ENCODE measurements at places on chromosomes 12 and 14.

DNA sequence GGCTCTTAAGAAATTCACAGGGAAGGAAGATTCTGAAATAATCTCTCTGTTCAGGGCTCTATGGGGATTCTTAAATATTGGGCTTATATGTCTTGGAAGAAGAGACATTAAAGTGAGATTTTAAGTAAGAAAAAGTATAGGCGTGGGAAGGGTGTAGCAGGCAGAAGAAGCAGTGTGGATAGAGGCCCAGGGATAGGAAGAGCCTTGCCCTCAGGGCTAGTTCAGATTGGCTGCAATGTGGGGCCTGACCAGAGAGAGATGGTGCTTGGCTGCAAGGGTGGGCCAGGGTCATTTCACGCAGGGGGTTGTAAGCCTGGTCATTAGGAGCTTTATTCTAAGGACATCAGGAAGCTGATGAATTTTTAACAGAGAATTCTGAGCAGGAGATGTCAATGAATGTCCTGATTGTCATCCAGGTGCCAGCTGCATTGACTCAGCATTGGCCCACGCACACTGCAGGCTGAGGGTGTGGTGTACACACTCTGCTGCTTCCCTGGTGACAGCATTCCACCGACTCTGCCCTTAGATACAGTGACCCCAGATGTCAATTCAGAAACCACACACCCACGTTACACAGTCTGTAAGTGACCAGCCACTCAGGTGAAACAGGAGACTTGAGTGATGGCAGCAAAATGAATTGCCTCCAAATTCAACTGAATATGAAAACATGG lies 582.5 kb downstream of the NRXN3 start:
- no peak for DNase-seq

- DNase-seq: no peak
Observed at GRCh38 chr14:25019892-25020291, 30.1 kb downstream of the STXBP6 start.

- no peak for DNase-seq
Observed at GRCh38 chr12:132560614-132561426, 49.6 kb downstream of the LRCOL1 start.

DNA sequence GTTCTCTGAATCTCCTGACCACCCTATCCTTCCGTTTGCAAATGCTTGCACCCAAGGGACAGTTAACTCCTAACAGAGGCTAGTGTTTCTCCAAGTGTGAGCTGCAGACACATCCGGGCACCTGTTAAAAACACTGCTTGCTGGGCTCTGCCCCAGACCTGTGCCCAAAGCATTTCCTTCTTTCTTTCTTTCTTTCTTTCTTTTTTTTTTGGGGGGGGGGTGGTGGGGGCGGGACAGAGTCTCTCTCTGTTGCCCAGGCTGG lies 42.5 kb downstream of the SPRING1 start:
- DNase-seq: no peak

DNA sequence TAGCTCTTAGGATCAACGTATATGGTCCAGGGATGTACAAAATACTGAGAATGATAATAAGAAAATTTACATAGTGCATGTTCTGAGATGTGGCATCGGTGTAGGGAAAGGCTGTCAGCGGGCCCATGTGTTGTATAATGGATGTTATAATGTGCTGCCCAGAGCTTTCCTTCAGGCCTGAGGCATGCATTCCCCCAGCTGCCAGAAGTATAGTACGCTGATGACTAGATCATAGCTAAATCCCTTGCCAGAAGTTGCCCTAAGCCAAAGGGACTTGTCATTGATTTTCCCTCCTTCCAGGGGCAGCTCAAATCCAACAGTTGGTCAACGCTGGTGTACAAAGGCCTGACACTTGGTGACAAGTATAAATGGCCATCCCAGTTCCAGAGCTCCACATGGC lies 6.5 kb upstream of the OR11G2 start:
- DNase-seq: no peak

- DNase-seq: no peak
Observed at GRCh38 chr14:59406454-59407245, 58.5 kb downstream of the GPR135 start.

DNA sequence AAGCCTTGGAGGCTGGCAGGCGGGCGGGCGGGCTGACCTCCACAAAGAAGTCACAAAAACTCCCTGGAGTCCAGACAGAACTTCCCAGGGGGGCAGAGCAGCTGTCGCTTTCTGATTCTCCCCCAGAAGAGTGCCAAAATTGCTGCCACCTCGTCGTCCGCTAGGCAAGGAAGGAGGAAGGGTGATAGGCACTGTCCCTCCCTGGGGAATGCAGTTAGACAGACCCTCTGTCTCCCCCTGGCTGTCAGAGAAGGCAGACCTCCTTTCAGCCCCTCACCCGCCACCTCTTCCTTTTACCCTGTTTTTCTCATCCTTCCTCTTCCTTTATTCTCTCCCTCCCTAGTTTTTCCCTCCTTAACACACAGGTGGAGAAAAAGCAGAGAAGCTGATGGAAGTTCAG lies 18.7 kb downstream of the GRIN2B start:
- DNase-seq: no peak

DNA sequence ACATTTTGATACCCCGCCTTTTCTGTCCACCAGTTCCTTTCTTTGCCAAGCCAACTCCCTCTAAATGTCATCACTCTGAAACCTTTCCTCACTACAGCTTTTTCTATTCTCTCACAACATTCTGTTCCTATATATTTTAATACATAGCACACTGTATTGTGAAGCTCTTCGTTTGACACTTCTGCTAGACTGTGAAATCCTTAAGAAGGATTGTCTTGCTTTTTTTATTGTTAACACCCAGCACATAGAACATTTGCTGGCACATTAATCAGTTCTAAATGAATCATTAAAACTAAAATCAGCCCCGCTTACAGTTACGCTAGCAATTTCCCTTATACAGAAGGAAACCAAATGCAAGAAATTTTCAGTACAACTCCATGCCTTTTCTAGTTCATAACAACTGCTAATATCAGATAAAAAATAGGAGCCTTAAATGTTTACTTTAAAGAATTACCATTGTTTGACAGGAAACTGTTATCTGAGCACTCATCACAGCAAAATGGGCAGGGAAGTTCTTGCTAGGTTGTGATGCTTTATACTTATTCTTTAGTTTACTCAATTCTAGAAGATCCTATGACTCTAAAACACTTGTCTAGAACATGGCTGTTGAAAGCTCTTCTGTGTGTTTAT lies 93.5 kb downstream of the PPP1R12A start:
- DNase-seq: no peak

Measured in T1000 (cell line).